ENCODE measurements at places on chromosomes 6 and 20. TPM values are rescaled to one million over a fixed set of nuclear protein-coding genes. Genes with fewer than 3 reads are reported as not detected.

C6orf47 gene
- 19.4 TPM for polyA plus RNA-seq

DSE gene
- 3.2 TPM for polyA plus RNA-seq

PEDS1 gene
- 55.1 TPM for polyA plus RNA-seq

PKIB gene
- polyA plus RNA-seq = 0.44 TPM

SMOC2 gene
- 16.8 TPM for polyA plus RNA-seq

AIG1 gene
- polyA plus RNA-seq = 5.8 TPM

SLC2A4RG gene
- 43.7 TPM for polyA plus RNA-seq

ZSCAN9 gene
- polyA plus RNA-seq = 7.4 TPM

CST4 gene
- polyA plus RNA-seq = not detected

CDH26 gene
- 0.62 TPM for polyA plus RNA-seq

DOK5 gene
- 9.1 TPM for polyA plus RNA-seq

LY6G6D gene
- not detected for polyA plus RNA-seq

CRIP3 gene
- 0.15 TPM for polyA plus RNA-seq

ELOVL2 gene
- polyA plus RNA-seq = 0.57 TPM

SDCBP2 gene
- 2.2 TPM for polyA plus RNA-seq

TFAP2B gene
- not detected for polyA plus RNA-seq

RIMS1 gene
- 0.18 TPM for polyA plus RNA-seq

TAGAP gene
- polyA plus RNA-seq = 0.13 TPM

HCRTR2 gene
- 0.01 TPM for polyA plus RNA-seq

BCAS1 gene
- polyA plus RNA-seq = 0.16 TPM

FAM162B gene
- 2.3 TPM for polyA plus RNA-seq

RNF39 gene
- polyA plus RNA-seq = 0.03 TPM

TFAP2A gene
- polyA plus RNA-seq = under 0.01 TPM

LHFPL5 gene
- 0.10 TPM for polyA plus RNA-seq

BPIFB2 gene
- polyA plus RNA-seq = not detected

RIPPLY2 gene
- polyA plus RNA-seq = not detected

PROKR2 gene
- not detected for polyA plus RNA-seq

HBS1L gene
- 143 TPM for polyA plus RNA-seq

MLN gene
- polyA plus RNA-seq = not detected

RFX6 gene
- polyA plus RNA-seq = not detected

ETV7 gene
- 0.09 TPM for polyA plus RNA-seq

STMN3 gene
- 1.2 TPM for polyA plus RNA-seq

DAAM2 gene
- polyA plus RNA-seq = 43.8 TPM

CHD6 gene
- polyA plus RNA-seq = 12.3 TPM

MCCD1 gene
- polyA plus RNA-seq = not detected

CPXM1 gene
- 0.30 TPM for polyA plus RNA-seq

SLCO4A1 gene
- polyA plus RNA-seq = 9.8 TPM

ZSCAN31 gene
- polyA plus RNA-seq = 2.3 TPM

PRDM13 gene
- not detected for polyA plus RNA-seq

CDH22 gene
- 0.53 TPM for polyA plus RNA-seq

OLIG3 gene
- not detected for polyA plus RNA-seq

IPCEF1 gene
- polyA plus RNA-seq = 0.17 TPM

LY6G6C gene
- not detected for polyA plus RNA-seq

ULBP2 gene
- 0.81 TPM for polyA plus RNA-seq

TRIM10 gene
- polyA plus RNA-seq = not detected

SRF gene
- polyA plus RNA-seq = 57.7 TPM

MYL9 gene
- polyA plus RNA-seq = 23.1 TPM

SDHAF4 gene
- polyA plus RNA-seq = 7.9 TPM

ZNF341 gene
- polyA plus RNA-seq = 3.0 TPM

SLC22A3 gene
- 43.7 TPM for polyA plus RNA-seq

BMP6 gene
- polyA plus RNA-seq = 3.4 TPM

OR12D3 gene
- not detected for polyA plus RNA-seq

PPIL4 gene
- polyA plus RNA-seq = 8.3 TPM
